ENCODE measurements at places on chromosomes 6 and 20.
A peak's percentile ranks its signal among the peaks of the same experiment; 100 is the strongest.

DNA sequence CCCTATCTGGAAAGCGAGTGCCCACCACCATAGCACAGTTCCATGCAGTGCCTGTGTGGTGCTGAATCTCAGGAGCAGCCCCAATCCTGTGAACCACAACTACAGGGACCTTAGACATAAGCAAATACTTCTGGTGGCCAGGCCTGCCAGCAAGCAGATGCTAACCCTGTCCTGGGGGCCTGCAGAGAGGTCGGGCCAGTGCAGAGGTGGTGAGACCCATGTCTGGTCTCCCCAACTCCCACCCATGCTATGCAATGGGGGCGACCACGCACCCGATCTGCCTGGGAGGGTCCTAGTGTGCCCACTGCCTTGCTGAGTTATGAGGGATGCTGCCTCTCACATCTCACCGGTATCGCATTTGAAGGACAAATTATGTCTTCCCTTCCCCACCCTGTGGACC is 151.6 kb upstream of the ZNF337 start:
- no peak for DNase-seq

DNA sequence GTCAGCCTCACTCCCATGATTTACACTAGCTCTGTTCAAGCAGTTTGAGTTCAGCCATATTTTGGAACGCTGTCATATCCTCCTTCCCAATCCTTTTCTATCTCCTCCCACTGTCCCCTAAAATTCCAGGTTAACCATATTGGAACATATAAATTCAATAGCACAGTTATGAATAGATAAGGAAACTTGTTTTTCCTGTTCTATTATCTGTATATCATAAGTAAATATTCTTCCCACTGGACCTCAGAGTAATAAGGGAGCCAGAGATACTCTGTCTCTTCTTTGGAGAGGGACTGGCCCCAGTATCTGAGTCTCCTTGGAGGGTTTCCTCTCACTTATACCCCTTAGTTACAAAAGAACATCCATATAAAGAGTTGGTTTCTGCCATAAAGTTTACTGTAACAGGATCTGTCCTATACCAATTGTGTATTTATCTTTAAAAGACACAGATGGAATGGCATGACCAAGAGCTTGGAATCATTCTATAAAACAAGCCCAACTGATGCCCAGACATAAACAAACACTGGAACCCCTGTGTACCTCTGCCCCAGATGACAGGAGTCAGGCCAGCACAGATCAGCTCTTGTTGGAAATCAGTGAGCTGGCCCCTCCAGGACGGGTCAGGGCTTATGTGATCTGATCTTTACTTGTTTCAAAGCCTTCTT is 67.1 kb downstream of the EPB41L2 start:
- DNase-seq = no peak

- DNase-seq = no peak
Measured at GRCh38 chr6:35083507-35083906, 57.6 kb downstream of the TCP11 start.

DNA sequence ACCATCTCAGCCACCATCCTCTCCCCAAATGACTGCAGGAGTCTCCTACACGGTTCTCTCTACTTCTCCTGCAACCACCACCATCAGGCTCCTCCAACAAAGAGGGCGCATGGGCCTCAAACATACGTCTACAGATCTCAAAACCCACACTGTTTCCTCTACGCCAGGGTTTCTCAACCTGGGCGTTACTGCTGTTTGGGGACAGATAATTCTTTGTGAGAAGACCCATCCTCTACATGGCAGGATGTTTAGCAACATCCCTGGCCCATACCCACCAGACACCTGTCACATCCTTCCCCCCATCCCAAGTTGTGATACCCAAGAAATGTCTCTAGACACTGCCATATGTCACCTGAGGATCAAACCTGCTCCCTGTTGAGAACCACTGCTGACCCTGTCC is 45.0 kb downstream of the ELMO2 start:
- DNase-seq = no peak

DNA sequence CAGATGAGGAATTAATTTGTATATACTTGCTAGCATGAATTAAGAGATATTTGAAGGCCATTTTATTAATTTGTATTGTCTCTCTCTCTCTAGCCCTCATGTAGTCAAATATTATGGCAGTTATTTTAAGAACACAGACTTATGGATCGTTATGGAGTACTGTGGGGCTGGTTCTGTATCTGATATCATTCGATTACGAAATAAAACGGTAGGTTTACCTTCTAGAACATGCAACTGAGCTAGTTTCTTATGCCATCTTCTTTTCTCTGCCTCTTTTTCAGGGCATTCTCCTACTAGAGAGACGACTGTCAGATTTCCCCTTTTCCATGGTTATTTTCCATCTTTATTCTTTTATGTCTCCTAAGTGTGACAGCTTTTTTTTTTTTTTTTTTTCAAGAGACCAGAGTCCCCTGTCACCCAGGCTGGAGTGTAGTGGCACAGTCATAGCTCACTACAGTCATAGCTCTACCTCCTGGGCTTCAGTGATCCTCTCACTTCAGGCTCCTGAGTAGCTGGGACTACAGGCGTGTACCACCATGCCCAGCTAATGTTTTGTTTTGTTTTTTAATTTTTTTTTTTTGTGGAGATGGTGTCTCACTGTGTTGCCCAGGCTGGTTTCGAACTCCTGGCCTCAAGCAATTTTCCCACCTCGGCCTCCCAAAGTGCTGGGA is 15.6 kb downstream of the STK4 start:
- no peak for DNase-seq

DNA sequence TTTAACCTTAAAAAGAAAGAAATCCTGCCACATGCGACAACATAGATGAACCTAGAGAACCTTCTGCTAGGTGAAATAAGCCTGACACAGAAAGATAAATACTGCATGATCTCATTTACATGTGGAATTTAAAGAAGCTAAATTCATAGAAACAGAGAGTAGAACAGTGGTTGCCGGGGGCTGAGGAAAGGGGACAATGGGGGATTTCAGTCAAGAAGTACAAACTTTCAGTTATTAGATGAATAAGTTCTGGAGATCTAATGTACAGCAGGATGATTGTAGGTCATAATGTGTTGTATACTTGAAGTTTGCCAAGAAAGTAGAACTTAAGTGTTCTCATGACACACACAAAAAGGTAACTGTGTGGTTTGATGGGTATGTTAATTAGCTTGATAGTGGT is 204.3 kb upstream of the PRSS16 start:
- no peak for DNase-seq

GRCh38 chr20:63610581-63611435 is 16.1 kb downstream of the GMEB2 start:
- no peak for DNase-seq

GRCh38 chr20:43386878-43387277 is 70.8 kb upstream of the SRSF6 start:
- DNase-seq = no peak

GRCh38 chr20:36454698-36455427 is 86.5 kb upstream of the MYL9 start:
- no peak for DNase-seq

DNA sequence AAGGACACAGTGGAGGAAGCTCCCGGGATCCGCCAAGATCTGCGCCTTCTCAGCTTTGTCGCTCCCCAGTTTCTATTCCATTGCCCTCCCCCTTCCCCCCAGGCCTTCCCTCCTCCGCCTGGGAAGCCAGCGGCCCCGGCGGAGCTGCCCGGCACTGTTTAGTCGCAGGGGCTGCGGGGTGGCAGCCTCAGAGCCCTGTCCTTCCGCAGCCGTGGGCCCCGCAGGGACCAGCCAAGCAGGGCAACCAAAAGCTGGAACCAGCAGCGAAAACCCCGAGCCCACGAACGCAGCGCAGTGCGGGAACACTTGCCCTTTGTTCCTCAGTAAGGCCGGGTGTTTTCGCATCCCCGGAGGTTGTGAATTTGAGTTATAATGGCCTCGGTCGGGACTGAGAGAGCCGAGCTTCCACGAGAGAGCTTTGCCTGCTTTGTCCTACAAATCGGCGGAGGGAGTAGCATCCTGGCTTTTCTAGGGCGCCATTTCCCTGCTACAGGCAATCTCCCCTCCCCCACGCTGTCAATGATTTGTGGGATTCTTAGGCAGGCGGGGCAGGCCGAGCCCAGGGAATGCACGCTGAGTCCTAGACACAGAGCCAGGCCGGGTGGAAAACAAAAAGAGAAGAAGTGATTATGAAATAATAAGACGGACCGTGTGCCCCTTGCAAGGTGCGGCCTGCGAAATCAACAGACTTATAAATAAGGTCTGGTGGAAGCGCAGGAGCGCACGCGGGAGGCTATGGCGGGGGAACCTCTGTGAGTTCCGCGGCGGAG is 4.0 kb upstream of the TUBB2B start:
- DNase-seq = peak; percentile 74

DNA sequence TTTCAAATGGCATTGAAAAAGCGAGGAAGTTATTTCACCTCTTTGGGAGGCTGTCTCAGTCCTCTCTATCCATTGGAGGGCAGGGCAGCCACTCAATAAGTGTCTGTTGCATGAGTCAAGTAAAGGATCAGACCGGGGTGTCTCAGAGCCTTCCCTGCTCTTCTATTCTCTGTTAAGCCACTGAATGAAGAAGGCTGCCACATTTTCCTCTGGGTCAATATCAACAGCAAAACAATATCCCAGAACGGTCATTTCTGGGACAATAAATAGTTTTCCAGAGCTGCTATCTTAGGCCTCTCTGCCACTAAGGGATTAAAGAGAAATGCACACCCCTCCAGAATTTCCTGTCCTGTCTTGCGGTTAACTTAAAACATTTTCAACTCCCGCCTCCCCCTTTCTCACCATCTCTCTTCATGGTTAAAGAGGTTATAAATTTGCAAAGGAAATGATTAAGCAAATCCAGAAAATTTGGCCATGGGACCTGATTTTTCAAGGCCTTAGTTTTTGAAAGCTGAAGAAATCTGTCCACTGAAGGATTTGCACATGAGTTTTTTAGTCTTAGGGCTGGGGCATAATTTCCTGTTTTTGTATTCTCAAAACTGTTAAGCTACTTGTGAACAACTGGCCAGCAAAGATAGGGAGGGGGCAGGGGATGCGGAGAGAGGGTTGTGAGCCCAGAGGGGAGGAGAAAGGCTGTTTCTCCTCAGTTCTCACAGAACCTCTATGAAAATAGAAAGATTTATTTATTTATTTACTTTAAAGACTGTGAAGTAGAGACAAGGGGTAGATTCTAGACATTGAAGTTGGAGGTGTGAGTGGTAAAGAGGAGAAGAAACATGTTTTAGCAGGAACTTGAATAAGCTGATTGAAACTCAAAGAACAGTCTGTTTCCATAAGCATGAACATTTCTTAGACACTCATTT is 135.7 kb downstream of the BCAS1 start:
- DNase-seq = peak; percentile 96

DNA sequence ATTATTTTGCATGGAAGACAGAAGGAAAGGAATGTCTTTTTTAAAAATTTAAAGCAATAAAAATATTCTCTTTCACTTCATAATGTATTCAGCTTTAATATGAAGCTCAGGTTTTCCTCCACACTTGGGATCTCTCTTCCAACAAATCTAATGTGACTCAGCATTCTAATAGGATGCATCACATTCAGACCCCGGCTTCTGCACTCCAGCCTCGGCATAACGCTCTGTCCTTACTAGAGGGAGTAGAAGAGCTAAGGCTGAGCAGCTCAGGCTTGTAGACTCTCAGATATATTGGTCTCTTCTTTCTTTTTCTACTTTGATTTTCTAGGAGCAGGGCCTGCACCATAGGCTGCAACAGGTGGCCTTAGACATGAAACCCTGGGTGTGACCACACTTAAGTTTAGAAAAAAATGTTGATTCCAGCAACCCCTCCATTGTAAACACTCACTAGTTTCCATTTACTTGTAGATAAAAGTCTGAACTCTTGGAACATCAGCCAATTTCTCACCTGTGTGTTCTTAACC is 161.7 kb downstream of the PAK5 start:
- DNase-seq = no peak

DNA sequence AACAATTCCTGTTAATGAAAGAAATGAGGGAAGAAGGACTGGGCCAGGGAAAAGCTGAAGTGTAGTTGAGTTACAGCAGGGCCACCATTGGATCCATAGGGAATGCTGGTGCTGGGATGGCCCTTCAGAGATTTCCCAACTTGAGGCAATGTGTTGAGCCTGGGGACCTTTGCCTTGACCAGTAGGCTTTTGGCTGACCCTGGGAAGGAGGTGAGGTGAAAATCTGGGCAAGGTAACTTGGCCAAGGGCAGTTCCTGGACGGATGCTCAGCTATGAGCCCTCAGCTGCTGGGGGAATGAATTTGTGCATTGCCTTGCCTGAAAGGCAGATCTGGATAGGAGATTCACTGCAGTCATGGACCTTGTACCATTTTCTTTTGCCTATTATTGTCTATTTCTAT is 20.4 kb downstream of the UTRN start:
- no peak for DNase-seq

DNA sequence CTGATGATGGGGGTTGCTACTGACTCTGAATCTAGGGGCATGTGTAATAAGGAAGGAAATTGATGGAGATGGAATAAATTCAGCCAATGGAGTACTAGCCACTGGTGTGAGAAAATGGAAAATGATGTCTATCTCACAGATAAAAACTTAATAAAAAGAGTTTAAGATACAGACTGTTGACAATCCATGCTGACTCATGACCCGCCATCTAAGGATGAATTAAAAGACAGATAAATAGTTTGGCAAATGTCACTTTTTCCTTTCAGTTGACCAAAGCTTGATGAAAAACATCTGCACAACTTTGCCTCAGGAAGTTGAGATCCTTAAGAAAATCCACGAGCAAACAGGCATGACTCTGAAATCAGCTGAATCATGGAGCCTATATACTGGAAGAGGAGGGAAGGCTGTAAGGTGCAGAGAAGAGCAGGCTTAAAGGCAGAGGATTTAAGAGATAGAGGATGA is 82.6 kb upstream of the BMP5 start:
- no peak for DNase-seq

DNA sequence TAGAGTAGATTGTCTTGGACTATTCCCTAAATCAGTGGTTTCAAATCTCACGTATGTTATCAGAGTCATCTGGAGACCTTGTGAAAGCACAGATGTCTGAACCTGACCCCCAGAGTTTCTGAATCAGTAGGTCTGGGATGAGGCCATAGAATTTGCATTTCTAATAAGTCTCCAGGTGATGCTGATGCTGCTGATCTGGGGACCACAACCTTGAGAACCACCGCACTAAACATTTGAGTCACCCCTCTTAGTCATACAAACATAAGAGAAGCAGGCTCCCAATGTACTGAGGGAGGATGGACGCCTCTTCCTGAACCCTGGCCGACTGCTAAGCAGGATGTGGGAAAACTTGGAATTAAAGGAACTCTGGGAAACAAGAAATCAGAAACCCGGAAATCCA is 187.8 kb upstream of the PRDM1 start:
- DNase-seq = no peak

- no peak for DNase-seq
Measured at GRCh38 chr20:61810066-61810737, 255.5 kb downstream of the TAF4 start.

DNA sequence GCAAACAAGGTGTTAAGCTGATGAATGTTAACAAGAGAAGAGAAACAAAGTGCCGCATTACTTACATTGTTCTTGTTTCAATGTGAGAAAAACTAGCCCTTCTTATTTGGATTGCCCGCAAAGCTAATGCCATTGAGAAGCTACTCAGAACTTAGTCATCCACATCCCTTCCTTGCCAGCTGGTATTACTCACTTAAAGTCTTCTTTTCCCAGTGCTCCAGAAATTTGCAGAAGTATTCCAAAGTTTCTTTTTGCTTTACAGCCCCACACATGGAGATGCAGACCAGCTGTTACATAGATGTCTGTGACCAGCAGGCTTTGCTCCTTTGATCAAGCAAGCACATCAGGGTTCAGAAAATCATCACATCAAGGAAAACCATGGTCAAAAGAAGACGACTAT is 529.0 kb downstream of the TBC1D32 start:
- peak; percentile 0 for DNase-seq

GRCh38 chr6:96836631-96837080 is 621 bp downstream of the GPR63 start:
- DNase-seq = peak; percentile 9
